NCI-H2081 treated with DMSO at 0.1 percent for 48 hours (cell line): ENCODE measurements at places on chromosomes 11 and 22.

- no peak for DNase-seq
Measured at GRCh38 chr11:68254421-68254820, 17.4 kb downstream of the C11orf24 start.

- no peak for DNase-seq
Measured at GRCh38 chr11:108496643-108497256, 1.4 kb downstream of the POGLUT3 start.

GRCh38 chr11:73852049-73852448, 24.6 kb downstream of the COA4 start:
- no peak for DNase-seq

DNA sequence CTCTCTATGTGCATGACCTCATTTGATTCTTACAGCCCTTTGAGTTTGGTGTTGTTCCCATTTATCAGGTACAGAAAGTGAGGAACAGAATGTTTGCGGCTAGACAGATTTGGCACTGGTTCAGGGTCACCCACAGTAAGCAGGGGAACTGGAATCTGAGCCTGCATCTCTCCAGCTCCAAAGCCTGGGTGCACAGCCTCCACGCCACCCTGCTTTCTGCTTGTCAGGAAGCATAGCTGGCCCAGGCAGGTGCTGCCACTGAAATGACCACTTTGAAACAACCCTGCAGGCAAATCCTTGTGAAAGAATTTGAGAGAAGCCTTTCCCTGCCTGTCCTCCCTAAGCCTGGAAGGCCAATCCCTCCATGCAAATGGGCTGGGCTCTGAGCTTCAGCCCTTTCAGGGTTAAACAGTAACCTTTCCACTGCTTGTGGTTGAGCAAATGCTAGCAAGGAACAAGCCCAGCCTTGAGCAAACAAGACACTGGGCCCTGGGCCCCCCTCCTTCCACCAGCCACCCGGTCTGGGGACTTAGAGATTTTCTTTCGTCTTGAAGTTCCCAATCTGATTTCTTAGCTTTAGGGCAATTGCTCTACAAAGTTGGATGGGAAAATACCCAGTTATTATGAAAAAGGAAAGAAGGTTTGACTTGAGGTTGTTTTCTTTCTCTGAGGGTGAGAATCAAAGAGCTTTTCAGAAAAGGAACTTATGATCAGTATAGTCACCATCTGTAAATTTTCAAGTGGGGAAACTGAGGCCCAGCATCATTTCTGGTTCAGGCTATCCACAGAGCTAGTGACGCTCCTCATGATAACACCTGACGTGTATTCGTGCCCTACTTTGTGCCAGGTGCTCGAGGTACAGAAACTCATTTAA, 19.4 kb downstream of the EHF start:
- DNase-seq: no peak

DNA sequence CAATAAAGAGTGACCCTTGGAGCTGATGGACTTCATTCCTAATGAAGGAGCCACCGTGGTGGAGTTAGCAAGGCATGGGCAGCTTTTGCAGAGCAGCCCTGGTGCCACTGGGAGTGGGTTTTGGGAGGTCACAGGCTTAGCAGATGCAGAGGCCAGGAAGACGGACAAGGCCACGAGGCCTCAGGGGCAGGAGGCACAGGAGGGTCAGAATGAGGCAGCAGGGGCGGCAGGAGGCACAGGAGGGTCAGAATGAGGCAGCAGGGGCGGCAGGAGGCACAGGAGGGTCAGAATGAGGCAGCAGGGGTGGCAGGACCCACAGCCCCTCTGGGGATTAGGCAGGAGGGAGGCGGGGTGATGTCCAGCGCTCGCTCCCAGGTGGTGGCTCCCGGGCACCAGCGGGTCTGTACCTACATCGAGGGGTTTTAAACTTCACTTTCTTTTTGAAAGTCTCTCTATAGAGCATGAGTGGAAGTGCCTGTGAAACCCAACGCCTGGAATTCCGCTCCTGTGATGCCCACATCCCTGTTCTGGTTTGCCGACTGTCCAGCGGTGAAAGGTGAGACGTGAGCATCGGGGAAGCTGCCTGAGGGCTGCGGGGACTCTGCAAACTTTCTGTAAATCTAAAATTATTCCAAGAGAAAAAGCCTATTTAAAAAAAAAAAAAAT, 521.6 kb downstream of the BRD1 start:
- DNase-seq: no peak

DNA sequence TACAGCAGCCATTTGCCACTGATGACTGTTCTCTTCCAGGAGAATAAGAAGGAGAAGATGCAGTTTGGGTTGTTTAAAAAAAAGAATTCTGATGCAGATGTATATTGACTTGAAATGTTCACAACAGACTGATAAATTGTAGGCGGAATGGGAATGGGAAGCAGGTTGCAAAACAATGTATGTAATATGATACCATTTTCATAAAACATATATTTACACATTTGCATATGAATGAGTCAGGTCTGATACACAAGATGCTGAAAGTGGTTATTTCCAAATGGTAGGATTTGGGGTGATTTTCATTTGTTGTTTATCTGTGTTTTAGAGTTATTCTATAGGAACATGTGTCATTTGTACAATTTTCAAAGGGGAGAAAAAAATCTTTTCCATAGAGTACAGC, 9.0 kb upstream of the RCN1 start:
- DNase-seq: no peak
